HT-29 (cell line): ENCODE measurements at places on chromosomes 7 and 10.

DNA sequence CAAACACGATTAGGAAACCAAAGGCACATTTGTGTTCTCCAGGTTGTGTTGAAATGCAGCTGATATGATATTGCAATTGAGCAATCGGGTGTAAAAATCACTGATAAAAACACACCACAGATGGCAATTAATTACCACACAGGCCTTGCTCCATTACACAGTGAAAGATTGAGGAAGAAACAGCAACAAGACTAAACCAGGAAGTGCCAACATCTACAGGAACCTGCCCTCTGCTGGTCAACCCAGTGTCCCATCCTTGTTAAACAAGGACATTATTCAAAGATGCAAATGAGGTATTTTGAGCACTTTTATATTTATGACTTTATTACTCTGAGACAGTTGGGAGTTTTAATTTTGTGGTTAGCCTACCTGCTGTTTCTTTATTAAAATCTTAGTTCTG lies 765.6 kb upstream of the GHITM start:
- DNase-seq, result peak; percentile 46

GRCh38 chr7:1767524-1767923 lies 97.4 kb downstream of the ELFN1 start:
- no peak for DNase-seq

DNA sequence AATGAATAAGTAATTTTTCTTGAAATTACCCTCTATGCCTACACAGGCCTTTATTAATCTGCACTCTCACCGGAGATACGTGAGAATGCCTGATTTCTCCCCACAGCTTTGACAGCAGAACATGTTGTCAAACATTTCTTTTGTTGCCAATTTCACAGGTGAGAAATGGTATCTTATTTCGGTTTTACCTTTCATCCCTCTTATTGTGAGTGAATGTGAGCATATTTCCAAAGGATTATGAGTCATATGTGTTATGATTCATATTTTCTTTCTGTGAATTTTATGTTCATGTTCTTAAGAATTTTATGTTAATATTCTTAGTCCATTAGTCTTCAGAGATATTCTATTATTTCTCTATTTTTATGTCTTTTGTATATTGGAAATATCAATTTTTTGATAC lies 965.1 kb downstream of the CCSER2 start:
- no peak for DNase-seq

GRCh38 chr7:34677491-34677890 lies 19.5 kb downstream of the NPSR1 start:
- no peak for DNase-seq

- DNase-seq, result no peak
Measured at GRCh38 chr10:104638861-104639589, 2.1 kb upstream of the SORCS3 start.

GRCh38 chr10:5512331-5512730 lies 12.4 kb upstream of the CALML3 start:
- no peak for DNase-seq

GRCh38 chr10:27020243-27020642 lies 80.1 kb downstream of the ANKRD26 start:
- no peak for DNase-seq

DNA sequence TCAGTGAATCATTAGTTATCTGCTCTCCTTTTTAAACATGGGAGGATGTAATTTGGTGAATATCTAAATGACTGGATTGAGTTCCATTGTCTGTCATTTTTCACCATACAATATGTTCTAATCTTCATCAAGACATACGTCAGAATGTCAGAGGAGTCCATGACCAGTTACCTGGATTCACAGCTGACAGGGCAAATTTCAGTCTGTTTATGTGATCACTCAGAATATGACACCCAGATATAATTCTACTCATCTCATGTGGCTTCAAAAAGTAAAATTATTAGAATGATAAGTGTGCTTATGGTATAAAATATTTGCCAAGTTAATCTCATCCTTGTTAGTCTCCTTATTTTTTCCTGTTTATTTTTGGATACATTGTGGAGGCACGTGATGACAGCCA lies 150.2 kb downstream of the CDC14C start:
- DNase-seq, result no peak

DNA sequence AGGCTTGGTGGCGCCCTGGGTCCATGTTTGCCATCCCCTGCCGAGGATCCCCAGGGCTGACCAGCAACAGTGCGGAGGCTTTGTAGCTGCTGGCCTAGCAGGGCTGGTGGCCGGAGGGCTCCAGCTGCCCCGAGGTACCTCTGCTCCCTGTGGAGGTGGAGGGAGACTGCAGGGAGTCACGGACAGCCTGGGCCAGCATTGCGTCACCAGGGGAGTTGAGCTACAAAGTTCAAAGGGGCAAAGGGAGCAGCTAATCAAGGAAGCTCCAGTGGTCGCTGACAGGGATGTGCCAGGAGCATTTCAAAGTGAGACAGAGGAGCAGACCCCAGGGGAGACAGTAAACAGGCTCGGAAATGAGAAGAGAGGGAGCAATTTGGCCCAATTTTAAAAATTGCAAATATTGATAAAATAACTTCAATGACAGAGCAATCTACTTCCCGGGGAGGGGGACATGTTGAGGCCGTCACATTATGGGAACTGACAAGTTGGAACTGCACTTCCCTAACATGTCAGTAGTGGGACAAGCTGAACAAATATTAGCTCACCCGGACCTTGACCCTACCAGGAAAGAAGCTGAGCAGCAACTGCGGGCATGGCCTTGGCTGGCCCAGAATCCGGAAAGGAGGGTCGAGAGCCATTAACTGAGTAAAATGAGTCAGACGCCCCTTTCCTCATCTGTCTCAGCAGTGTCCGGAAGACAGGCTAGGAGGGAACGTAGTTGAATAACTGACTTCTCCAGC lies 39.4 kb downstream of the BTBD16 start:
- DNase-seq, result peak; percentile 91

- DNase-seq, result no peak
Measured at GRCh38 chr10:133529576-133529946, 2.4 kb downstream of the CYP2E1 start.

GRCh38 chr7:44637788-44638594 lies 31.6 kb downstream of the OGDH start:
- DNase-seq, result peak; percentile 66

DNA sequence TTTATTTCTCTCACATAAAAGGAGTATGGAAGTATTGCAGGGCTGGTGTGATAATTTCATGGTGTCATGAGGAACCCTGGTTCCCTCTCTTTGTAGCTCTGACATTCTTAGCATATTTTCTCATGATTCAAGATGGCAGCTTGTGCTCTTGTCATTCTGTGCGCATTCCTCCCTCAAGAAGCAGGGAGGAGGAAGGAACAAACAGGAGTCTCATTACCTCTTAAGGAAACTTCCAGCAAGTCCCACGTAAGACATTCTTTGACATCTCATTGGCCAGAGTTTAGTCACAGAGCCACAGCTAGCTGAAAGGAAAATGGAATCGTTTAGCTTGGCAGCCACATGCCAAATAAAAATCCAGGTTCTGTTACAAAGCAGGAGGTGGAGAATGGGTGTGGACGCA lies 546.8 kb downstream of the LRMDA start:
- no peak for DNase-seq

DNA sequence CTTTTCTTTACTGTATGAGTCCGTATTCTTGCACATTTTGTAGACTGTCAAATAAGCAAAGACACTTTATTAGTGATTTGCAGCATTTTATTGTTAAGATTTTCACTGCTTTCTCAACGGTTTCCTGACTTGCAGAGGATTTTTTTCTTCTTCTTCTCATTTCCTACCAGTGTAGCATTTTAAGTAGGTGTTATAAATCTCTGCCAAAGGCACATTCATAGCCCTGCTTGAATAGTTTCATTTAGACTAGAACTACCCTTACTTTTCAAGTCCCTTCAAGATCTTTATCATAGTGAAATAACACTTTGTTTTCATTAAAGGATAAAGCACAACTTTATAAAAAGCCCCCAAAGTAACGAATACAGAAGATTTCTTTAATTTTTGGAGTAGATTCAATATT lies 271.4 kb downstream of the TSPAN12 start:
- DNase-seq, result no peak

DNA sequence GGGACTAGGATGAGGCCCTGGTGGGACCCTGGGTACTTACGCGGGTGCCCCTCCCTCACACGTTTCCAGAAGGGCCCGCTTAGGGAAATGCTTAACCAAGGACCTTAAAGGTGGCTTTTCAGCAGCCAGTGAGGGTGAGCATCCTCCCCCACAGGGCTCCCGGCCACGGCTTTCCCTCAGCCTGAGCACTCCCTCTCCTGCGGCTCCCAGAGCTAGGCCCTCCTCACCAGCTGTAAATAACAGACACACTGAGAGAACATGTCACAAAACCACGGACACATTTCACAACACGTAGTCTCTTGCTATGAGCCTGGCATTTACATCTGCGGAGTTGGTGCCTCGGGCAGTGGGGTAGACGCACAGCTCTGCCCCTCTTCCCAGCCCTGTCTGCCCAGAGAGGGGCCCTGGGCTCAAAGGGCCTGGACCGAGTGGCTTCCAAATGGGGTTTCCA lies 25.2 kb downstream of the GRID1 start:
- no peak for DNase-seq

DNA sequence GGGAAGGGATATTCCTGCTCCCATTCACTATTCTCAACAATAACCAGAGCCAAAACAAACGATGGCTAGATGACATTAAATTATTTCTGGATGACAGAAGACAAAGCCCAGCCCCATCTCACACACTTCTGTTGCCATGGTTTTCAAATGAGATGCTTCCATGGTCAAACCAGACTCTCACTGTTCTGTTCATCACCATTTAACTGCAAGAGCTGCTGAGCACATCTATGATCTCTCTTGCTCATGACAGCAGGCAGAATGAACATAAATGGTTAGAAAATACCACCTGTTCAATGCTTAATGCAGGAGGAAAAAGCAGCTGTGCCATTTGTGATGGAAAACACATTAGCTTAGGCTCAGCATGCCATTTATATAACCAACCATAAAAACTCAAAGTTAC lies 758.6 kb upstream of the ZWINT start:
- no peak for DNase-seq

DNA sequence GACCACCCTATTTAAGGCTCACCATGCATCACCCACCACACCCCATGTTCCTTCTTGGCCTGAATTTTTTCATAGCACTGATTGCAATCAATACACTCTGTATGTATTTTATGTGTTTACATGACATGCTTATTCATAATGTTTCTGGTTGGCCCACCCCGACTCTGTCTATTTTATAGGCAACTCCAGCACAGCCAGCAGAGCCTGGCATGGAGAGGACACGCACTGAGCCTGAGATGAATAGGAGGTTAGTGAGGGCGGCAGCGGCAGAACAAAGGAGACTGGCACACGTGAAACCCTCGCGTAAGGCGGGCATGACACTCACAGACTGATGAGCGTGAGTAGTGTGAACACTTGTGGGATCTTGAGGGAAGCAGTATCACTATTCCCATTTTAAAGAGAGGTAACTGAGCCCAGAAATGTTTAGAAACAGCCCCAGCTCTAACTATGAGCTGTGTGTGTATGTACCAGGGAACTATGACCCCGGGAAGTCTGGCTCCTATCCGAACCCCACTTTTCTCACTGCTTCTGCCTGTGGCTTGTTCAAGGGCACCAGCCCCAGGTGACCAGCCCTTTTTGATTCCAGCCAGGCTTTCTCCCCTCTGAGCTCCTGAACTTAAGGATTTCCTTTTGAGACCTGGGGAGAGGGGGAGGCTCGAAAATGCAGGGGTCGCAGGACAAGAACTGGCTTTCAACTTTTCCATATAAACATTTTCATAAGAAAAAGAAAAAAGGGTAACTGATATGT lies 113.3 kb downstream of the ARHGAP22 start:
- DNase-seq, result no peak

DNA sequence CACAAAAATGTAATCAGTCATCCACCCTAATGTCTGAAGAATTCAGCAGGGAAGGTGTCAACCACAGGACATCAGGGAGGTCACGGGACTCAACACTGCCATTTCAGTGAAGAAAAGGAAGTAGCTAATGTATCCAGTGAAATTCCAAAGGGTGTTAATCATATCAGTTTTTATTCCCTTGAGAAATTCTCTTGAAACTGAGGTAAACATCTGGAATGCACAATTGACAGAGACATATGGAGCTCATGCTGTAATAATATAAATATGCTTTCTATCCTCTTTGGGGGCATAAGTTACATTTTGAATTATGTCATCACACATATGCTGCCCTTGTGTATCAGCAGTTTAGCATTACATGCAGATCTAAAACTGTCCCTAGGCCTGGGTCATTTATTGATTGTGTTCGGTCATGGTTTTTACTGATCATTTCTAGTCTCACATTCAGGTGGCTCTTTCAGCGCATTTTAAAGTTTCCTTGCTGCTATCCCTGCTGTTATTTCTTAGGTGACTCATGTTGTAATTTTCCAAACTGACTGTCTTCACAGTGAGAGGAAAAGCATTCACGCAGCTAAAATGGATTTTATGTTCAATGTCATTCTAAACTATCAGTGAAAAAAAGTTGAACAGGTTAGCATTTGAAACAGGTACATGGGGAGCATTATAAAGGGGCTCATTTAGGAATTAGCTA lies 273.9 kb downstream of the TSPAN12 start:
- no peak for DNase-seq

DNA sequence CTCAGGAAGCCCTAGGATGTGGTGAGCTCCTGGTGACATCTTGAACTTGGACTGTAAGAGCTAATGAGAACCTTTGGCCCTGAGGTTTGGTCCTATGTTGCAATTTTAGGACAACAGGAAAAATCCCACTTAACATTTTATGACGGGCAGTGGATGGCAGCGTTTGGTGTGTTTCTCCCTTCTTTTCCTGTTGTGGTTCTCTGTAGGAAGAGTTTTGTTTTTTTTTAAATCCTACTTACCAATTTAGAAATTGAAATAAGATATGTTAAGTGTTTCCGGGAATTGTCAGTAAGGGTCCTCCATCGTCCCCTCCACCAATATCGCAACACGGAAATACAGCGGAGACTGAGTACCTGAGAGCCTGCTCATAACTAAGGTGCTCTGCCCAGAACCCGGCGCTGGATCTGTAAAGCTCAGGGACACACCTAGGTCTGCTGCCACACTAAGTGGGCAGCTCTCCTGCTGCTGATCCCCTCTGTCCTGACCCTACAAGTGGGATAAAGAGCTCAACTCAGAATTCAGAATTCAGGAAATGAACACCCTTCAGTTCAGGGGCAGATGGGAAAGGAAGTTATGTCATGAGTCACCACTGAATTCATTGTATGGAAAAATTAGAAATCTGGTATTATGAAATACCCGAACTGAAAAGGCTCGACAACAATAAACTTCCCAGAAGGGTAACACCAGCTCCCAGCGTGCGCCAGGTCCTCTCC lies 9.1 kb upstream of the PROSER2 start:
- no peak for DNase-seq

- no peak for DNase-seq
Measured at GRCh38 chr10:1402016-1402770, 335.1 kb downstream of the ADARB2 start.

DNA sequence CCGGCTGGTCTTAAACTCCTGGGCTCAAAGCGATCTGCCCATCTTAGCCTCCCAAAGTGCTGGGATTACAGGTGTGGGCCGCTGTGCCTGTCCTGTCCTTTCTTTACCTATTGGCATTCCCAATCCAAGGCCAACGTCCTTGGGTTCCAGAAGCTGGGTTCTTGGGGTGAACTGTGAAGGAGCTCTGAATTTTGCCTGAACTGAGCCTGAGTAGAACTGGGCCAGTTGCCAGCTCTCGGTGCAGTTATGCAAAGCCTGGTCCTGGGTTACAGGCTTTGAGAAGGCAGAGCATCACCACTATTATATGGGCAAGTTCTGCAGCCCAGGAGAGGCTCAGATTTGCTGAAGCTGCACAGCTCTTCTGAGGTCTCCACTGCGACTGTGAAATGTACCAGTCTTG lies 24.6 kb upstream of the SH2D4B start:
- DNase-seq, result no peak

GRCh38 chr7:4164556-4164955 lies 517.5 kb upstream of the FOXK1 start:
- peak; percentile 27 for DNase-seq
